ENCODE measurements at places on chromosomes 3 and 15.
A peak's percentile ranks its signal among the peaks of the same experiment; 100 is the strongest.

GRCh38 chr3:113261063-113261625, 49.8 kb downstream of the BOC start:
- DNase-seq, result no peak

DNA sequence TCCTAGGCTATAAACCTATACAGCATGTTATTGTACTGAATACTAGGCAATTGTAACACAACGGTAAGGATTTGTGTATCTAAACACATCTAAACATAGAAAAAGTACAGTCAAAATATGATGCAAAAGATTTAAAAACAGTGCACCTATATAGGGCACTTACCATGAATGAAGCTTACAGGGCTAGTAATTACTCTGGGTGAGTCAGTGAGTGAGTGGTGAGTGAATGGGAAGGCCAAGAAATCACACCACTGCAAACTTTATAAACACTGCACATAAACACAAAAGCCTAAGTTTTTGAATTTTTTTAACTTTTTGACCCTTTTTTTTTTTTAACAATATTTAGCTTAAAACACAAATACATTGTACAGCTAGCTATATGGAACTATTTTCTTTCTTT, 204.7 kb upstream of the CTNNB1 start:
- DNase-seq, result no peak

GRCh38 chr3:52872245-52872644, 25.1 kb downstream of the STIMATE start:
- no peak for DNase-seq

- no peak for DNase-seq
These were observed 23.4 kb upstream of the MAP4 start for GRCh38 chr3:48039487-48040190.

- DNase-seq, result no peak
These were observed 190.7 kb downstream of the ZIC4 start for GRCh38 chr3:147215660-147216059.

GRCh38 chr15:57298843-57299550, 77.3 kb upstream of the CGNL1 start:
- DNase-seq, result no peak

DNA sequence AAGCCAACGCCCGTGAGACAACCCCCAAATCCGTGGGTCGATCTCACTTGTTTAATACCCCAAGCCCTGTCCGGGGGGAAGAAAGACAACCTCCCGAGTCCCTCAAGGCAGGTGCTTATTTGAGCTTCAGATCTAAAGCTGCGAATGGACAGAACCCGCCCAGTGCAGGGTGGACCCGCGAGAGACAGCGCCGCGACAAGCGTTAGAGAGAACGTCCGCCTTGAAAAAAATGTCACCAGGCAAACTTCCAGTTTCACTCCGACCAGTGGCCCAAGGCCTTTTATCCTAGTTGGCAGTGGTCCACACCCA, 740 bp upstream of the OXSR1 start:
- no peak for DNase-seq

DNA sequence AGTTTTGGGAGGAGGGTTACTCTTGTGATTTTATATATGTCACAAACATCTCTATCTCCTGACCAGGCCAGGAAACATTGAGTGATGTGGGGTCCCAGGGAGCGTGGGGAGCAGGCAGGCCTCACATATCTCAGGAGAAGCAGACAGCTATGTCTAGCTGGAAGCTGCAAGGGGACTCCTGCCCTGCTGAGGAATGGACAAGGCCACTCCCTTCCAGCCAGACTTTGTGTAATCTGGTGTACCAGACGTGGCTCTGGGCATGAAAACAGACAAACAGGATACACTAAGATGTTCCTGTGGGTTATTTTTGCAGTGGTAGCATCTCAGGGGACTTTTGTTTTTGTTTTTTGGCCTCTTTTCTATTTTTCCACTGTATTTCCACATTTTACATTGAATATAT, 23.2 kb downstream of the CYP8B1 start:
- DNase-seq, result no peak

- no peak for DNase-seq
These were observed 473.3 kb downstream of the OTOL1 start for GRCh38 chr3:161969867-161970266.

DNA sequence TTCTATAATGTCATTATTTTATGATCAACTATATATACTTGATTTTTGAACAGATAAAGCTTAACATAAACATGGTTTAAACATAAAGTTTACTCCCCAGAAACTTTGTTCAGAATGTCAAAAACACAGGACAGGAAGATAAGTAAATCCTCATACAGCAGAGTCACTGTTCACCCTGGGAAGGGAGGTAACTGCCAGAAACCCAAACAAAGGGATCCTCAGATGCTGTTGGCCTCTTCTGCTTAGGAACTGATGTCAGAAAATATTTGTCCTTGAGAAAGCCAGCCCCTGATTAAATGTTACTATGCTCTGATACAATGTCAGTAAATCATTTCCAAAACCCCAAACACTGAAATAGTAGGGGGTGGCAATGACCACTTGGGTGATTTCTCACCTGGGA, 185.3 kb downstream of the TJP1 start:
- no peak for DNase-seq

GRCh38 chr3:132006605-132007204, 28.1 kb downstream of the CPNE4 start:
- DNase-seq, result no peak

- DNase-seq, result no peak
These were observed 330.8 kb upstream of the AGTR1 start for GRCh38 chr3:148366743-148367410.

- no peak for DNase-seq
These were observed 207.7 kb downstream of the PCCB start for GRCh38 chr3:136457793-136458192.

DNA sequence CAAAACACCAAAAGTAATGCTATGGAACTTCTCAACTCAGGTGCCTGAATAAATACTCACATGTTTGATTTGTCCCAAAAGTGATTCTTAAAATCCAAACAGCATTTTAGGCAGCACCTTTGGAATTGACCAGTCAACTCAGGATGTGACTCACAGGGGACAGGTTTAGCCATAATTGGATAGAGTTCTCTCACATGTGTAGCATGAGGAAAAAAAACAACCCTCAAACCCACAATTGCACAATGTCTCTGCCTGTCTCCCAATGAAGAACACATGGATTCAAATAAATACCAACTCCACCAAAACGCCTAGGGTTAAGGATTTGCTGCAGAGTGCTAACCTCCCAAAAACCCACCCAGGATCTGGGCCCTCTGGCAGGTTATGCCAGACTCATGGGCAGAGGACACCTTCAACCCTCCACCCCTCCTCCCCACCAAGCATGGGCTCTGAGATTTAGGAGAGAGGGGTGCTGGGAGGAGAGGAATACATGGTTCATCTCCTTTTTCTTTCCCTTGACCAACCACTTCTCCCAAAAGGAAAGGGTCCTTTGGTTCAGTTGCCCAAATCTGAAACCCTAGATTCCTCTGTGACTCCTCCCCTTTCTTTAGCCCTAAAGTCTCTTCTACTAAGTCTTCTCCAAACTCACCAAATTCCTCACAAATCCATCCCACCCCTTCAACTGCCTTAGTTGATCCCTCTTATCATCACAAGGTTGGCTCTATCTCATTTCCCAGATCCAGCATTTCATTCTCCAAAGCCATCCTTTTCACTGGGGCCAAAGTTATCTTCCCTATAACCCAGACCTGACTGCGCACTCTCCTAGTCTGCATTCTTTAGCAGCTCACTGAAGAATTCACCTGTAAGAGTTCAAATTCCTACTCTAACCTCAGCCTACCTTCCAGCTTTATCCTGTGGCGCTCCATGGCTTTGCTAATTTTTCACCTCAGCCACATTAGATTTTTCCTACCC, 7.7 kb downstream of the RYK start:
- DNase-seq, result no peak

DNA sequence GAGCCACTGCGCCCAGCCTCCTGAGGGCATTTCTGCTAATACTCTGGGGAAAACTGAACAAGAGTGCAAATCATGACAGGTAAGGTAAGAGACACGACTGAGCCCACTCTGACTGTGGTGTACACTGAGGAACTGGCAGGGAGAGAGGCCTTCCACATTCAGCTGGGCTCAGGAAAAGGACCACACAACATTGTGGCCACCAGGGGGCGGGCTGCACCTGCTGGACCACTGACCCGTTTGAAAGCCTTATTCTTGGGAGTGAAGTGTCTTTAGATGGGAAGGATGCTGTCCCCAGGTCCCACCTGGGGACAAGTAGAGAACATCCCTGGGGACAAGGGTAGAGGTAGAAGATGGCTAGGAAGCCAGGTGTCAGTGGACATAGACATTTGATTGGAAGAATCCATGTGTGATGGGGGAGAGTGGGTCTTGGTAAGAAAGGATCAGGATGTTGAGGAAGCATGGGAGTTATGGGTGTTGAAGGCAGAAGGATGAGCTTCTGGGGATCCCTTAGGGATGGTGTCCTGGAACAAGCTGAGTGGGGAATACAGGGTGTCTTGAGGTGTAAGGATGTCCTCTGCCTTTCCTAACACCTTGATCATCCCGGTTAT, 6.2 kb upstream of the CTDSPL start:
- peak; percentile 70 for DNase-seq

- DNase-seq, result no peak
These were observed 116.8 kb downstream of the EPHB1 start for GRCh38 chr3:134911586-134912548.

- no peak for DNase-seq
These were observed at the start of gene ACP3 for GRCh38 chr3:132317229-132317948. ACP3 (plus strand) TSS chr3:132317407; CDS start chr3:132317457, 50 bp downstream.

GRCh38 chr3:102129760-102130608, 280.7 kb downstream of the NFKBIZ start:
- DNase-seq, result no peak

DNA sequence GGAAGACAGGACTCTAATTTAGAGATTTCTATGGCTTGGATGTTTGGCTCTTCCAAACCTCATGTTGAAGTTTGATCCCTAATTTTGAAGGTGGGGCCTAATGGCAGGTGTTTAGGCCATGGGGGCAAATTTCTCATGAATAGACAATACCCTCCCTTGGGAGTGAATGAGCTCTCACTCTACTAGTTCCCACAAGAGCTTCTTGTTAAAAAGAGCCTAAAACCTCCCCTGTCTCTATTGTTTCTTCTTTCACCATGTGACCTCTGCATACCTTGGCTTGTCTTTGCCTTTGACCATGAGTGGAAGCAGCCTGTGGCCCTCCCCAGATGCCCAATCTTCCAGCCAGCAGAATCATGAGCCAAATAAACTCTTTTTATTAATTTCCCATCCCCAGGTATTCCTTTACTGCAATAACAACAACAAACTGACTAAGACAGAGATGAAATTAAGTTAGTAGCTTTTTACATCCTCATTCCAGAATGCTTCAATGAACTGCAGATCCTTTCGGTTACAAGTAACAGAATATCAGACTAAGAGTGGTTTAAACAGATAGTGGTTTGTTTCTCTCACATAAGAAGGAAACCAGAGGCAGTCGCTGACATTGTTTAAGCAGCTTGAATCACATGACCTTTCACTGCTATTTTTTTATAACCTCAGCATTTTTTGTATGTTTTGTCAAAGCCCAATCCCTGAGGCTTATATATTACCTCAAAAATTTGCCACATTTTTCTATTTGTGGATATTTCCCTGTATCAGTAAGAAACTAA, 1013.3 kb upstream of the SEMA6D start:
- DNase-seq, result no peak

- DNase-seq, result no peak
These were observed 15.9 kb upstream of the GLCE start for GRCh38 chr15:69144530-69144929.

DNA sequence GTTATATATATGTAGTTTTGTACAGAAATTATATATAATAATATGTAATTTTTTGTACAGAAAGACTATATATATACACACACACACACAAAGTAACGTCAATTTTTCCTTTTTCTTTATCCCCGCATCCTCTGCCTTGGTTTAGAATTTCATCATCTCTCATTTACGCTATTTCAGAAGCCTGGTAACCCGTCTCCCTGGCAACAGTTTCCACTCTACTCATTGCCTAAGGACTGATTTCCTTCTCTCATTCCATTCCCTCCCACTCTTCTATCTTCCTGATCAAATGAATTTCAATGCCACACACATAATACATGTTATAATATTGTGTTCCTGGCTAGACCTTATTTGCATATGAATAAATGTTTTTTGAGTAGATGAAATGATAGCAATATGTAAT, 47.8 kb upstream of the NDN start:
- DNase-seq, result no peak

DNA sequence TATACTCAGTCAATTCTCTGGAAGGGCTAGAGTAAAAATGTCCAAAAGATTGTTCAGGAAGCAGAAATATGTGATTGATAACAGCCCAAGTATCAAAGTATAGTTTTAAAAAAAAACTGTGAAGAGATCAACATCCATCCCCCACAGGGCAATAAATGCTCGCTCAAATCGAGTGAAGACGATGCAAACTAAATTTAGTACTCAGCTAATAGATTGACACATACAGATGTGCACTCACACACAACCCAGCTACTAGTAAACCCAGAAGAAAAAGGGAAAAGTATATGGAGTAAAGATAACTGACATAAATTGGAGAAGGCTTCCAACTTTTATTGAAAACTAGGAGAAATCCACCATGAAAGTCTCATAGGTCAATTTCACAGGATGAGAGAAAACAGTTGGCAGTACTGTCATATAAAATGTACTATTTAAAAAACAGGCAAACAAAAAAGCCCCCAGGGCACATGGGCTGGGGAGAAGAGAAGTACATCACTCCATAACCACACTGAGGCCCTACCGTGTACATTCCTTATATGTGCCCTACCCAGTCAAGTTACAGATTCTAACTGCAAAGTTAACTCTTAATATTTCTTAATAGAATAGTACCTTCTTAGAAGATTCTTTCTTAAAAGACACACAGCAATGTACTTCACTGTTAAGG, 125.7 kb downstream of the TBL1XR1 start:
- no peak for DNase-seq

DNA sequence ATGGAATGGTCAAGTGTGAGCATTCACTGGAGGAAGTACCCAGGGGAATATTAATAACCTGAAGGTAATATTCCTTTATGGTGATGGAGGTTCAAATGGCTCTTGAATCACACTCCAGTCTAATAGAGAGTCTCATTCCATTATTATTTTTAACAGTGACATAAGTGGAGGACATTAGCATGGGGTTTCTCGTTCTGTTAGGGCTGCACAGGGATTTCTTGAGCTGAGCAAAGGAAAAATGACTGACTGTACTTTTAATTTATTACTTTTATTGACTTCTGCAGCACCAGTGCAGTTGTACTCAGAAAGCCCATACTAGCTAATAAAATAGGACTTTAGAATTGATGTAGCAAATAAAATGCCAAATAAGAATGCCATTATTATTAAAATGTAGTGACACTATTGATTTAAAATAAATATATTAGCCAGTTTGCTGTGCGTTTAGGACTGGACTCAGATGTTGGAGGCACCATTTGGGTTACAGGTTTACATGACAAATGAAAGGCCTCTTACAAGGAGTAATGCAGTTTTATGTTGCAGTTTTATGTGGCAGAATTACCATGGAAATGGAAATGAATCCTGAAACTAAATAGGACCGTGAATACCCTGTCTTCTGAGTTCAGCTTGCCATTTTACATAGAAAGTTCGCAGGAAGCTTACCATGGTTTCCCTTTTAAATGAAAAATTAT, 705.1 kb upstream of the GRM7 start:
- no peak for DNase-seq

GRCh38 chr3:144031938-144032337, 60.3 kb downstream of the DIPK2A start:
- no peak for DNase-seq
